Endodermal cell (in vitro differentiated cells): ENCODE measurements at places on chromosomes 5 and 9. TPM values are rescaled to one million over a fixed set of nuclear protein-coding genes. Genes with fewer than 3 reads are reported as not detected.

GRCh38 chr9:880725-881124, 39.2 kb downstream of the DMRT1 start:
- DNase-seq = no peak
- no peak overlapping the region for H3K4me3 ChIP-seq
- no peaks in the 10 kb centered on the region for H3K27me3 ChIP-seq
- no peak overlapping the region for H3K27ac ChIP-seq

- no peaks in the 10 kb centered on the region for H3K36me3 ChIP-seq
- no peak overlapping the region for H3K27ac ChIP-seq
- DNase-seq = no peak
- no peaks in the 10 kb centered on the region for H3K27me3 ChIP-seq
- H3K4me1 ChIP-seq = peaks cover 14% of the 10 kb centered on the region
Measured at GRCh38 chr5:165149431-165149830, 1644.0 kb downstream of the MAT2B start.

- H3K27me3 ChIP-seq = peaks cover 43% of the 10 kb centered on the region
- peaks cover under 1% of the 10 kb centered on the region for H3K4me1 ChIP-seq
- DNase-seq = no peak
- H3K4me3 ChIP-seq = no peak overlapping the region
- H3K27ac ChIP-seq = no peak overlapping the region
- H3K36me3 ChIP-seq = no peaks in the 10 kb centered on the region
Measured at GRCh38 chr9:132168851-132169250, 7.0 kb downstream of the NTNG2 start.

GRCh38 chr9:131496844-131497405, 5.8 kb upstream of the POMT1 start:
- DNase-seq = no peak
- no peaks in the 10 kb centered on the region for H3K27me3 ChIP-seq
- H3K4me3 ChIP-seq = no peak overlapping the region

- no peaks in the 10 kb centered on the region for H3K27me3 ChIP-seq
- H3K27ac ChIP-seq = no peak overlapping the region
- no peaks in the 10 kb centered on the region for H3K36me3 ChIP-seq
- no peak overlapping the region for H3K4me3 ChIP-seq
Measured at GRCh38 chr5:96440185-96440538, 7.1 kb upstream of the PCSK1 start.

DNA sequence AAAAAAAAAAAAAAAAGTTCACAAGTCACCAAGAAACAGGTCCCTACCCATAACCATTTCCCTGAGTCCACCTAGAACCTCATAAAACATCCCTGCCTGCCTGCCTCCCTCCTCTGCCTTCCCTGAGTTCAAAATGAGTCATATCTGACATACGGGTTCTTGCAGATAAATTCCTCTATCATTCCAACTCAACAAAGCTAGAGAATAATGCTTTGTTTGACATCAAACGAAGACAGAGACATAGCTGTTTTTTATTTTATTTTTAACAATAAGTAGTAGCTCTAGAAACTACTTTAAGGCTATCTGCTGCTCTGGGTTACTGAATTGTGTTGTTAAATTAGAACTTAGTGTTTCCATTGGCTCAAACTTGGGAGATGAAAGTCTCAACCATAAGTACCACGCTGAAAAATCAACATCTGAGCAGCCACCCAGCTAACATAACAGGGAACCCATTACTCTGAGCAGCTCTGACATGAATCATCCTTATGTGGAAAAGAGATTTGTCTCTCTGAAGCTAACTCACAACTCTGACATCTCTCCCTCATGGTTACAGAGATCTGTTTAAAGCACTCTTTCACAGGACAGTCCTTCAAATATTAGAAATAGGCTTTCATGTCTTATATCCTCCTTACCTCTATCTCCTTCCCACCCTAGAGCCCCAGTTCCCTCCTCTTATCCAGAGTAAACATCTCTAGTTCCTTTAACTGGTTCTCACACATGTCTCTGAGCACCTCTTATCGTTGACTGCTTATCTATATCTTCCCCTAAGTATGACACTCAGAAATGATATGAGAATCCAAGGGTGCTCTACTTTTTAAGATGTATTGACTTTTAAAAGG, 12.1 kb downstream of the TMEM245 start:
- no peak overlapping the region for H3K27ac ChIP-seq
- H3K4me3 ChIP-seq = no peak overlapping the region
- DNase-seq = no peak

GRCh38 chr5:32520972-32521371, 64.4 kb upstream of the SUB1 start:
- no peak overlapping the region for H3K27ac ChIP-seq
- no peaks in the 10 kb centered on the region for H3K36me3 ChIP-seq
- no peak overlapping the region for H3K4me3 ChIP-seq

DNA sequence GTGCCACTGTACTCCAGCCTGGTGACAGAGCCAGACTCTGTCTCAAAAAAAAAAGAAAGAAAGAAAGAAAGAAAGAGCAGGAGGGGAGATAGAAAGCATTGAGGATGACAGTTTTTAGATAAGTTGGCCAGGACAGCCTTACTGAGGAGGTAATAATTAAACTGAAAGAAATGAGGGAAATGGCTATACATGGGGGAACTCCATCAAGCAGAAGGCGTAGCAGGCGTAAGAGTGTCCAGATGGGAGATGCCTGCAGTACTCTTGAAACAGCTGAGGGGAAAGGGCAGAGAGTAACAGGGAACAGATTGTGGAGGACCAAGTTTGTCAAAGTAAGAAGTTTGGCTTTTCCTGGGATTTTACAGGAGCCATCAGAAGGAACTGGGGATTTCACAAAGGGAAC, 57.5 kb downstream of the HMGCS1 start:
- H3K27me3 ChIP-seq = no peaks in the 10 kb centered on the region
- no peak overlapping the region for H3K27ac ChIP-seq
- H3K4me1 ChIP-seq = no peaks in the 10 kb centered on the region
- no peaks in the 10 kb centered on the region for H3K36me3 ChIP-seq

DNA sequence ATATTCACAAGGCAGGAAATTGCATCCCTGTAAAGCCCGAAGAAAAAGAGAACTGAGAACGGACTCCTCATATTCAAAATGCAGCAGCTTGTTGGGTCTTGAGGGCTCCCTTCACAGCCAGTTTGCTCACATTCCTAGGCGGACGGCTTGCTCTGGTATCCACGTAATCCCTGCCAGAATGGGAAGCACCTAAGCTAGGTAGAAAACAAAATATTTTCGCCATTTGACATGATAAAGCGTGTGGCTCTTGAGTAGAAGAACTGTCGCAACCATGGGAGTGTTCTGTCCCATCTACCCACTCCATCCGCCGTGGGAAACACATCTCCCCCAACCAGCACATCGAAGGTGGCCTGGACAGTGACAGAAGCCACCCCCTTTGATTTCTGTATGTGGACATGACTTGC, 183.1 kb downstream of the GAS1 start:
- no peaks in the 10 kb centered on the region for H3K36me3 ChIP-seq
- H3K27me3 ChIP-seq = no peaks in the 10 kb centered on the region
- H3K27ac ChIP-seq = no peak overlapping the region
- H3K4me1 ChIP-seq = no peaks in the 10 kb centered on the region
- no peak overlapping the region for H3K4me3 ChIP-seq

DNA sequence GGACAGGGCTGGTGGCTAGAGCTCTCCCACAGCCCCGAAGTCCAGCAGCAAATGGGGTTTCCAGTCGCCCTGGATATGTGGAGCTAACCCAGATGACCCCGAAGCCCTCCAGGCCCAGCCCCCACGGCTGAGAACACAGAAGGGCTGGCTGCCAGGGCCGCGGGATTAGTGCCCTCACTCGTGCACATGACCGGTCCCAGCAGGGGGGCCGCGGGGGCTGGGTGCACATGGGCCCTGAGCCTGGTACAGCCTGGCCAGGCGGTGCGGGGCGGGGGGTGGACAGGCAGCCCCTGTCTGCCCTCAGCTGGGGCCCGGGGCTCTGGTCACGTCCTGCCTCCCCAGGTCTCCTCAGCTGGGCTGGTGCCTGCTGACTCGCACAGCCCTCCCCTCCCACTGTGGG, 5.9 kb downstream of the SSNA1 start:
- peaks cover 14% of the 10 kb centered on the region for H3K36me3 ChIP-seq
- no peak overlapping the region for H3K27ac ChIP-seq
- no peak overlapping the region for H3K4me3 ChIP-seq
- H3K27me3 ChIP-seq = no peaks in the 10 kb centered on the region
- peaks cover 29% of the 10 kb centered on the region for H3K4me1 ChIP-seq
- no peak for DNase-seq

IL31RA gene
- not detected in 3 replicates for total RNA-seq

ADRA1B gene
- 0.53 to 0.63 TPM (median 0.60 TPM) in 3 replicates for total RNA-seq

SMU1 gene
- 25.0 and 25.7 TPM in 2 replicates for total RNA-seq

SH3TC2 gene
- total RNA-seq = 0.27 to 0.50 TPM in 2 of 3 replicates, not detected in the other

ORM2 gene
- total RNA-seq = 0.56 and 0.59 TPM in 2 replicates

HNRNPK gene
- 714 to 828 TPM (median 756 TPM) in 3 replicates for total RNA-seq

SHOC1 gene
- total RNA-seq = not detected in 2 replicates
